CD8-positive, alpha-beta T cell (primary cell): ENCODE measurements at places on chromosomes 7 and 10. TPM values are rescaled to one million over a fixed set of nuclear protein-coding genes. Genes with fewer than 3 reads are reported as not detected.

VSIR gene
- total RNA-seq = 57.3 TPM

EMX2 gene
- total RNA-seq = not detected

SORBS1 gene
- 3.9 TPM for total RNA-seq

GARIN1A gene
- total RNA-seq = 0.94 TPM
